ENCODE measurements at places on chromosomes 6 and 20.

- DNase-seq: no peak
Measured at GRCh38 chr6:80550281-80550680, 443.8 kb downstream of the BCKDHB start.

DNA sequence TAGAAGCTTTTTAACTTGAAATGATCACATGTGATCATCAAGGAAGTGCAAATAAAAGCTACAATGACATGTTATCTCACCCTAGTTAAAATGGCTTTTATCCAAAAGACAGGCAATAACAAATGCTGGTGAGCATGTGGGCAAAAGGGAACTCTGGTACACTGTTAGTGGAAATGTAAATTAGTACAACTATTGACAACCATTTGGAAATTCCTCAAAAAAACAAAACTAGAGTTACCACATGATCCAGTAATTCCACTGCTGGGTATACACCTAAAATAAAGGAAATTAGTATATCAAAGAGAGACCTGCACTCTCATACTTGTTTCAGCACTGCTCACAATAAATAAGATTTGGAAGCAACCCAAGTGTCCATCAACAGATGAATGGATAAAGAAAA lies 108.7 kb downstream of the HTR1B start:
- no peak for DNase-seq

DNA sequence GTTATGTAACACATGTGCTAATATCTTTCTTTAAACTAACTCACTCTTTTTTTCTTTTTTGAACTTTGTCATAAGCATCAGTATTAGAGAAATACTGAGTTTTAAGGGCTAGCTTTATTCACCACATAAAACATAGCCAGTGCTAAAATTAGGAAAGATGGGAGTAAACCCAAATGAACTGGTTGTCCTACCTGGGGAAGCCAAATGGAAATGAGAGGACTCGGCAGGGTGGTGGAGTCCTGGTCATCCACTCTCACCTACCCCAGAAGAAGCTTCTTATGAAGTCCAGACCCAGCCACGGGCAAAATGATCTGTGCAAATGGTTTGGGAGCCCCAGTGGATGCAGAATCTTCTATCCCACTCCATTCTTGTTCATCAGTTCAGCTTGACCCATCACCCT lies 56.1 kb downstream of the MDGA1 start:
- no peak for DNase-seq

GRCh38 chr20:47125758-47126591 lies 230.5 kb downstream of the ZMYND8 start:
- no peak for DNase-seq

- no peak for DNase-seq
Measured at GRCh38 chr6:117907601-117908245, 659 bp downstream of the SLC35F1 start.

GRCh38 chr6:108947114-108947854 lies 99.1 kb downstream of the ARMC2 start:
- DNase-seq: no peak

- DNase-seq: no peak
Measured at GRCh38 chr20:37991157-37991866, 41.9 kb downstream of the TTI1 start.

GRCh38 chr6:115870464-115870863 lies 190.2 kb downstream of the FRK start:
- DNase-seq: no peak

- no peak for DNase-seq
Measured at GRCh38 chr6:150631283-150631983, 31.7 kb downstream of the PLEKHG1 start.

- no peak for DNase-seq
Measured at GRCh38 chr6:110878751-110879522, 4.4 kb downstream of the AMD1 start.

DNA sequence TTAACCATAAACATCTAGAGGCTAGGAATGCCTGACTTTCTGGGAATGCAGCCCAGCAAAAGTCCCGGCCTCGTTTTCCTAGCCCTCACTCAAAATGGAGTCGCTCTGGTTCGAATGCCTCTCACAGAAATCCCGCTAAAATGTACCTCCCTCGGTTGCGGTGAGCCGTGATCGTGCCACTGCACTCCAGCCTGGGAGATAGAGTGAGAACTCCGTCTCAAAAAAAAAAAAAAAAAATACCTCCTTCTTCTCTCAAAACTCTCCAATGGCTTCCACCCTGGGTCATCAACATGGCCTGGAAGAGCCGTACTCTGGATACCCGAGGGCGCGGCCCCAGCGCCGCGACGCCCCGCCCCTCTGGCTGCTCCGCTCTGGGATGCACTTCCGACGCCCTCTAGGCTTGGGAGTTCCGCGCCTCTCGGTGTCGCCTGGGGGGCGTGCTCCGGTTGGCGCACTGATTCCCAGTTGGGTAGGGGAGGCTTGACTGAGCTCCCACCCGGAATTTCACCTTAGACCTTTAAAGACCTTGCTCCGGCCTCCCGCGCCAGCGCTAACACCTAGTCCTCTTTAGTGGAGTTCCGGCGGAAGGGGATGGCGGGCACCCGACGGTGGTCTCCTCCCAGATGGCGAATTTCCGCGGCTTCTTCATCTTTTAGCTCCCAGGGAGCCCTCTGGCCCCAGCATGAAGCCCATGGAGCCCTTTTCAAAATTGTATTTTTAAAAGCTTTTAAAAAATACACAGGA lies 12.3 kb downstream of the HMGN4 start:
- DNase-seq: peak; percentile 52

GRCh38 chr6:170221052-170221752 lies 69.7 kb downstream of the DLL1 start:
- DNase-seq: no peak

DNA sequence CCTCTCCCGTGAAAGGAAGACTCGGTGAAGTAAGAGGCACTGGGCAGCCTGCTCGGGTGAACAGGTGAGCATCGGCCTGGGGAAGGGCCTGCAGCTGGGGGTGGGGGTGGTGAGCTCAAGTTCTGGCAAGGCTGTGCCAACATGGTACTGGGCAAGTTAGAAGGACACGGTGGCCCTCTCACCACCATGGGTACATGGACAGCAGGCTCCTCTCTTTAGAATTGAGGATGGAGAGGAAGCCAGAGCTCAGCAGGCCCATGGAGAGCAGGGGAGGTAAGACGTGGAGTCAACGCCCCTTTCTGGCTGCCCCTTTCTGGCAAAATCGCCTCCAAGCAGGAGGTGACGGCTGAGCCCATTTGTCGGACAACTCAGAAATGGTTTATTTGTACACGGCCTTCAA lies 135.6 kb downstream of the ANKRD60 start:
- DNase-seq: no peak

DNA sequence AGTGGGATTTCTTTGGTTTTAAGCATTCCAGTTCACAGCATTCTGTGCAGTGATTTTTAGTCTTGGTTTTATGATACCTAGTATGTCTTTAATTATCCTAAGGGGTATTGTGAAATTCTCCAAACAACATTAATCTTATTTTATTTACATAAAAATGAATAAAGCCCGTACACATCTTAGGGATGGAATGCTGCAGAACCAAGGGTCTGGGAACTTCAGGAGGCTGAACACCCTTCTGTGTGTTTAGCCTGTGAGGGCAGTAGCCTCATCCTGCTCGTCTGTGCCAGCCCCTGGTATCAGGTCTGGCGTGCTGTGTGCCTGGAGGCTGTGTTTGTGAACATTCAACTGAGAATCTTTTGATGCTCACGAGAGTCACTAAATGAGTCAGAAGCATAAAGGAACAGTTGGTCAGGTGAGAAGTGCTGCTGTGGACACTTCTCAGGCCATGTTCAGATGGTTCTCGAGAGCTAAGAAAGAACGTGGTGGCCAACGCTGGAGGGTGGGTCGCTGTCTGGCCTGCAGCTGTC lies 25.2 kb upstream of the C20orf204 start:
- no peak for DNase-seq

- peak; percentile 53 for DNase-seq
Measured at GRCh38 chr20:58228103-58228483, 360 bp downstream of the ANKRD60 start.

- DNase-seq: no peak
Measured at GRCh38 chr20:15792855-15793254, 780.4 kb downstream of the KIF16B start.

DNA sequence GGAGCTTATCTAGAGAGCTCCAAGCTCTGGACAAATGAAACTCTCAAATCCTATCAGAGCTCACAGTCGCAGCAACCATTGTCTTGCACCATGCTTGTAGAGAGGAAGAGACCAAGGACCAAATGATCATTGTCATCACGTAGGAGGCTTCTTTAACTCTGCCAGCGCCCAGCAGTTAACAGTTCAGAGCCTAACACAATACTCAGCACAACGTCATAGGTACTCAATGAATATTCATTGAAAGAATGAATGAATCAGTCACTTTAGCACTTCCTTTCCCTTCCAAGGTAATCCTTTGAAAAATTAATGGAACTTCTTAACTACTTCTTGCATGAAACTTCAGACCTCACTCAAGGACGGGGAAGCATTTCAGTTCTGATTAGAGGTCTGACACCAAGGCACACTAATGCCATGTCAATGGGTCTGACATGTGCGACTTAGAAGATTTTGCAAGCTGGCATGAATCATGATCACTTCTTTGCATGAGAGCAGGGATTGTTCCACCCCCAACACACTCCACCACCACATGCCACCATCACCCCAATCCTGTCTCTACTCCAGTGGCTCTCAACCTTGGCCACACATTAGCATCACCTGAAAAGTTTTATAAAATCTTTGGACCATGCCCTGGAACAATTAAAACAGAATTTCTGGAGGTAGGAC lies 45.1 kb downstream of the KHDC1L start:
- no peak for DNase-seq

- DNase-seq: no peak
Measured at GRCh38 chr20:10537850-10538480, 102.9 kb downstream of the SLX4IP start.

DNA sequence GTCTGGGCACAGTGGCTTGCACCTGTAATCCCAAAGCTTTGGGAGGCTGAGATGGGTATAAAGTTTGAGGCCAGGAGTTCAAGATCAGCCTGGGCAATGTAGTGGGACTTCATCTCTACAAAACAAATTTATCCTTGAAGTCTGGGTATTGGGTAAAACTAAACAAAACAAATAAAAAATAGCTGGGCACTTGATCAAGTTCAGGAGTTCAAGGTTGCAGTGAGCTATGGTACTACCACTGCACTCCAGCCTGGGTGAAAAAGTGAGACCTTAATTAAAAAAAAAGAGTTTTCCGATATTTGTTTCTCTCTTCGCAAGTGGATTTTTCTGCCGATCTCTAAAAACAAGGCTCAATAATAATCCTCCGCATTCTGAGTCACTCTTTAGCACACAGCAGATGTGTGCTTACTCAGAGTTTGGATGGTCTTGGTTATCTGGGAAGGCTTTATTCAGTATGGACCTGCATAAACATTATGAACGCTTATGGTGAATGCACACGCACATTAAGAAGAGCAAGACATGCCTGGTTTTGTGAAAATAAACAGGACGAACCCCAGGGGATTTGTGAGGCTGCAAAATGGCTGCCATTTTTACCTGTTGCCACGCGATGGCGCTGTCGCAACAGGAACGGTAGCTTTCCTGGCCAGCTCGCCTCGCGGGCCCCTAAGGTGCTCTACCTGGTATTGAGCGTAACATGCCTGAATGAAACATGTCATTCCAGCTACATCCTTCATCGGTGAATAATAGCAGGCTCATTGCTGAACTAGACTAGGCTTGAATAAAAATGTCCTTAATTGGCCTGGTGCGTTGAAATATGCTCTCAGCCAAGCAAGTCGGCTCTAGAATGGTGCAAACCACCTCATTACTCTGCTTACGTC lies 6.0 kb downstream of the OPN5 start:
- DNase-seq: peak; percentile 60

DNA sequence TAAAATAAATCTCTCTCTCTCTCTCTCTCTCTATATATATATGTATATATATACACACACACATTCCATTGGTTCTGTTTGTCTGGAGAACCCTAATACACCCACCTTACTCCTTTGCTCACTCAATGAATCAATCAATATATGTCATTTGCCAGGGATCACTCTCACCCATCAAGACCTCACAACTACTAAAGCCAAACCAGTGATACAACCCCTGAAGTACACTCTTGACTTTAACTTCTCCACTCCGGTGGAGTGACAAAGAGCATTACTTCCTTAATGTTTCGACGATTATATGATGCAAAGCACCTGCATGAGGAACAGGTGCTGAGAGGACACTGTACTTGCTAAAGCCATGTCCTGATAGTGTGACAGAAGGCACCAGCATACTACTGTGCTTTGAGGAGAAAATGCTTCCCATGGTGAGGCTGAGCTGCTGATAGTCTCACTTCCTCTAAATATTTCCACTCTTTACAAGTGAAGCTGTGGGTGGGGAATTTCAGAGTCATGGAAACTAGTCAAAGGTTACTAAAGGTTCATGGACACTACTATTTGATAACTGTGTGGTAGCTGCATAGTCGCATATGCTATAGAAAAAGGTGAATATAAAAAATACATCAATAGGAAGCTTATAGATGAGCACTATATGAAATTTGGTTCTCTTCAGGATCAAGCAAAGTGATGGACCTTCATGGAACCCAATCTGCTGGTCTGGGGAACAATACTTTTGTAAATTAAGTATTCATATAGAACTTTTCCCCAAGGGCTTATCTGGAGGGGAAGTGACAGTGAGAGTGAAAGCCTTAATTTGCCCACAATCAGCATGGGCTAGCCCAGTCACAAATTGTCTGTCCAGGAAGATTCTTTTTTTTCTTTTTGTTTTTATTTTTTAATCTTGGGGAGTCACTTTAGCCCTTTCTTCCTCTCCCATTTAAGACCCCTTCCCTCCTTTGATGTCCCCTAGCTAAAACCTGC lies 141.9 kb upstream of the NEDD9 start:
- no peak for DNase-seq

GRCh38 chr6:113824411-113824810 lies 32.7 kb upstream of the MARCKS start:
- DNase-seq: no peak

GRCh38 chr6:163346497-163346961 lies 68.0 kb upstream of the QKI start:
- no peak for DNase-seq

GRCh38 chr6:33207552-33208090 lies 679 bp upstream of the RING1 start:
- no peak for DNase-seq

DNA sequence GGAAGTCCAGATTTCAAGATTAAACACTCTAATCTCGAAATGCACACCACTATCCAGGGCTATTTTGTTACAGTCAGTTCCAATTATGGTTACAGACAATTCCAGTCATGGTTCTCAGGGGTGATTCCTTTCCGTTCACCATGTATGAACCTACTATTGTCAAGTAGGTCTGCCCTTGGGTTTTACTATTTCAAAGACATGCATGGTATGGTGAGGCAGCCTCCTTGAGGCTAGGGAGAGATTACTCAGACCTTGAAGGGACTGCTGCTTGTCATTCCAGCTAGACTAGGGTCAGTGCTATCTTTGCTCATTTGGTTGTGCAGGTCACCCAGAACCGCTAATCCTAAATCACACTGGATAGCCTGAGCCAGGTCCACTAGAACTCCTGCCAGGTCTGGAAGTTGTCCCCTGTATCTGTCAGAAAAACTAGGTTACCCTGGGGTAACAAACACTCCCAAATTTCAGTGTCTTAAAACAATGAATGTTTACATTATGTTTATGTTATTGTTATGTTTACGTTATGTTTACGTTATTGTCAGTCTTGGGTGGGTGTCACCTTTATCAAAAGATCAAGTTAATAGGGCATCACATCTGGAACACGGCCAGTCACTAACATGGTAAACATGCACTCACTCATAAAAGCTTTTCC lies 41.1 kb upstream of the E2F3 start:
- DNase-seq: no peak
